ENCODE measurements at places on chromosomes 12 and 14.
A peak's percentile ranks its signal among the peaks of the same experiment; 100 is the strongest.

GRCh38 chr14:73760598-73761586 lies 46.7 kb upstream of the PNMA1 start:
- no peak for ATAC-seq

DNA sequence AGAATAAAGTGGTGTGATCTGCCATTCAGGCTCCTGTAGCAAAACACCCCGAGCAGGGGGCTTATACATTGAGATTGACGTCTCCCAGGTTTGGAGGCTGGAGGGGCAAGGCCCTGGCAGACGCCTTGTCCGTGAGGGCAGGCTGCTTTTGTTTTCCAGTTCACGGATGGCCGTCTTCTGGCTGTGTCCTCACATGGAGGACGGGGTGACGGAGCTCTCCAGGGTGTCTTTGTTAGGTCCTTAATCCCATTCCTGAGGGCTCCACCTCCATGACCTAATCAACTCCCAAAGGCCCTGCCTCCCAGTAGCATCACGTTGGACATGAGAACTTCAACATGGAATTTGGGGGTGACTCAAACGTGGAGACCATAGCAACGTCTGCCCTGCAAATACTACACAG lies 147.7 kb downstream of the KIF26A start:
- no peak for ATAC-seq

DNA sequence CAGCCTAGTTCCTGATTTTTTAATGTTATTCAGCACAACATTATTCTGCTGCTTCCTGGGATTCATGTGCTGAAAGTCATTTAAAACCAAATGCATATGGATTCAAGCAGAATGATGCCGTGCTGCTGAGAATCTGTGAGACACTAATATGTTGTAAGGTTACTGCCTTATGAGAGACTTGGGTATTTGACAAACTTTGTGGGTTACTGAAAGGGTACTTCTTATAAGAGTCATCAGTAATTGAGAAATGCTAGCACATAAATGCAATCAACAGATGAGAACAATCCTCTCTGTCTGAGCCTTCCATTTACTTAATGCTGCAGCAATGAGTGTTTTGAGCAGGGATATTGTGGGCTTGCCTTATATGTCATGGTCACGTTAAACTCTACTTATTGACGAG lies 175.7 kb downstream of the NPAS3 start:
- ATAC-seq = no peak

- ATAC-seq = no peak
These were observed 88.1 kb downstream of the BCL2L14 start for GRCh38 chr12:12158858-12159257.

- no peak for ATAC-seq
These were observed 86.5 kb upstream of the FOXN3 start for GRCh38 chr14:89503431-89503996.

- ATAC-seq = no peak
These were observed 58.3 kb downstream of the TMCC3 start for GRCh38 chr12:94592080-94592479.

DNA sequence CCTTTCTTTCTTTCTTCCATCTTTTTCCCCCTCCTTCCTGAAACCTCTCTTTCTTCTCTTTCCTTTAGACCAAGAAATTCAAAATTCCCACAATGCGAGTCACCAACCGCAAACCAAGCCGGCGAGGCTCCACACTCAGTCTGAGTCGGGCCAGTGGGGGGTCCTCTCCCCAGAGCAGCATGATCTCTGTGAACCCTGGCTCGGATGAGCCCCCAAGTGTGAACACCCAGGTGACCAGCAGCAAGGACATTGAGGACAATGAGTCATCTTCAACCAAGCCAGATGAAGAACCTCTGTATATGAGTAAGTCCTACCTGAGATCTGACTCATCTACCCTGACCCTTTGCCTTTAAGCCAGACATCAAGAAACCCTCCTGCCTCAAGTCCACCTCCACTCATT lies 88.6 kb upstream of the TMEM233 start:
- no peak for ATAC-seq

- no peak for ATAC-seq
These were observed 52.2 kb downstream of the CPM start for GRCh38 chr12:68880660-68881325.

DNA sequence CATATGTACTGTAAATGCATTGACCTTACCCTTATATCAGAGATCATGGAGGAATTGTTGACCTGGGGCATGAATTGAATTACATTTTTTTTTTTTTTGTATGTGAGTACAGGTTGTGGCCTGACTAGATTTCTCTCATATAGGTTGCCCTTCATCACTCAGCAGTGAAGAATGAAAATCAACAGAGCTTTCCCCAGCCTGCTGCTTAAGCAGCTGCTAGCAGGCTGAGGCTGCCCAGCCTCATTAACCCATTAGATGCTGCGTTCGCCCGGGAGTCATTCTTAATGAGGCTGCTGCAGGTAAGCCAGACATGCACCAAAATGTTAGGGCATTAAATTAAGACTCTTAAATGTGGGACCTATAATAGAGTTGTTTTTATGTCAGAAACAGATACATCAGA lies 236.0 kb downstream of the ETNK1 start:
- no peak for ATAC-seq

DNA sequence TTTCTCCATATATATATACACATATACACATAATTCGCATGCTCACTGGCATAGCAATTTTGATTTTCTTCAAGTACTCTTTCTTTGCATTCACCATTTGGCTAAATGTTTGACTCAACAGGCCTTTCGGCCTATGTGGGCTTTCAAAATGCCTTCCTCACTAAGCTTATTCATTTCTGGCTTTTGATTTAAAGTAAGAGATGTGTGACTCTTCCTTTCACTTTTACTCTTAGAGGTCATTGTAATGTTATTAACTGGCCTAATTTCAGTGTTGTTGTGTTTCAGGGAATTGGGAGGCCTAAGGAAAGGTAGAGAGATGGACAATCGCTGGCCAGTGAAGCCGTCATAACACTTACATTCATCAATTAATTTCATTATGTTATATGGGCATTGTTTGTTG lies 14.5 kb upstream of the KLRD1 start:
- ATAC-seq = peak; percentile 63

DNA sequence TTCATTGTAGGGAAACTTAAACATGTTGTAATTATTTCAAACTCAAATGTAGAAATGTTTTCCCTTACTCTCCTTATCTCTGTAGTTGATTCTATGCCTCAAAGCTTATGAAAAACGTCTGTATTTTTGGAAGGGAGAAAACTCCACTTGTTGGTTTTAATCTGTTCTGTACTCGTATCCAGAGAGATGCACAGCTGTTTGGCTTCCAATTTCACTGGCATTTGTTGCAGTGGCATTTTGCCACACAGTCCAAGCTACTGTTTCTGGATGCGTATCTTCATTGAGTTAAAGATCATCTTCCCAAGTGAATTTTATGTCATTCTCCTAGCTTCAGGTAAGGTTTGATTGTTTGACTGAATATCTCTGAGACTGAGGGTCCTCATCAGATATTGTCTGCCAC lies 481.4 kb downstream of the TRHDE start:
- no peak for ATAC-seq

DNA sequence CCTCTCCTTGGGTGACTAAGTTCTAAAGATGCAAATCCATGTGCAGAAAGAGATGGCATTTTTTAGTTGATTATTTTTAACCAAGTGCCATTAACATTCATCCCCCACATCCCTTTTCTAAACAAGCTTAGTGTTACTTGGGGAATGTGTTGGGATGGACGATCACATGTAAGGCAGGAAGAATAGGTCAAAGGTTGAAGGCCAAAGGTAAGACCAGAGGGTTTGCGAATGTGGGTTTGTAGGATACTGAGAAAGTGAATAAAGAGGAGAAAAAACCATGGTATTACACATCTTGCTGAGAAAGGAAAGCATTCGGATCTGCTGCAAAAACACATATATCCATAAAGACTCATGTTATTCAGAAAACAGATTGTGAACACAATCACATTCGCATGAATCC lies 111.6 kb downstream of the GCH1 start:
- ATAC-seq = no peak

- no peak for ATAC-seq
These were observed 10.0 kb upstream of the KRT82 start for GRCh38 chr12:52415870-52416750.

DNA sequence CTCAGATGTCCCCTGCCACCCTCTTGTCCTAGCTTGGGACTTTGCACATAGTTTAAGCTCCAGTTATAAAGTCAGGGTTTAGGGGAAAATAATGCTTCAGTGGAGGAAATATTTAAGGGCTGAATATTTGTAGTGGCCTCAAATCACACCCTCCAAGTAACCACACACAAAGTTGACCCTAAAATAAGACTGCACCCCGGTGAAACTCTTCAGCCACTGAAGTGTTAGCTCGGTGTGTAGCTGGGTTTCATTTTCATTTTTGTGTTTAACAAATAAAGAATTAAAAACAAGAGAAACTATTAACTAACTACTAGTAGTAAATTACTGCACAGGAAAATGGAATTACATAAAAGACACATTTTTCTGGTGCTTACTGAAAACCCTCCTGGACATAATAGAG lies 14.8 kb upstream of the BCL11B start:
- no peak for ATAC-seq

DNA sequence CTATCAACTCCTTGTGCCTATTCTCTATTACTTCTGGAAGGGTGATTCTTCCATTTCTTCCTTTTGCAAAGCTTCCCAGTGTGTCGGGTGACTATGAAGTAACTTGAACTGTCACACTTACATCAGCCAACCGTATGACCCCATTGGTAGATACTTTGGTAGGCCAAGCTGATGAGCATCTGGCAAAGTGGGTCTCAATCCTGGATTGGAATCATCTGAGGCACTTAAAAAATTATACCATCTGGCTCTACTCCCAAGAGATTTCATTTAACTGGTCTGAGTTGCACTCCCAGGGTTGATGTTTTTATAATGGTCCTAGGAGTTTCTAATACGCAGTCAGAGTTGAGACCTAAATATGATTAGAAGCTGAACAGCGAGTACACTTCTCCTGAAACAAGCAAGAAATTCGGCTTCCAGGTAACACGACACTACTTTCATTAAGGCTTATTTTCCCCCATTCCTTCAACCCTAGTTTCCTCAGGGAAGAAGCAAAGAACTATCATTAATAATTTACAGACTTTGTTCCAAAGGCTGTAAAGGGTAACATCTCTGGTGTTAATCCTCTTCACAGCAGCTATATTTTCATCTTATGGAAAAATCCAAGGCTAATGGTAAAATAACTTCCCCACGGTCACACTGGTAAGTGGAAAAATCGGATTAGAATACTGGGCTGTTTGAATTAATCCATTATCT lies 76.8 kb downstream of the PDE6H start:
- no peak for ATAC-seq

GRCh38 chr12:32828120-32828519 lies 68.5 kb downstream of the PKP2 start:
- ATAC-seq = no peak

DNA sequence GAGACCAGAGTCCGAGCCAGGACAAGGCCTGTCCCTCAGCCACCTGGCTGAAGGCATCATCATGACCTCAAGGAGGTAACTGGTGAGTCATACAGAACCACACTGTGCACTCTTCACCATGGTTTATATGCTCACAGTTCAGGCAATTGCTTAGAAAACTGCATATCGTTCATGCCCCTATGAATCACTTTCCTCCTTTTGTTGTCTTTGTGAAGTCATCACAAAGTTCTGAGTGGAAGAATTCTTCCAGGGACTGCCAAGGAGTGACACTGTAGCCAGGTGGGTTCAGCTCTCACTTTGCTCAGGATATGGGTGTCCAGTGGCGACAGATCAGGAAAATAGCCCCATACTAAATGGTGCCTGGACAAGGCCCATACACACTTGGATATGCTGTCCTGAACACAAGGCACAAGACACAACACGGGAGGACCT lies 92.5 kb downstream of the DPF3 start:
- peak; percentile 60 for ATAC-seq

DNA sequence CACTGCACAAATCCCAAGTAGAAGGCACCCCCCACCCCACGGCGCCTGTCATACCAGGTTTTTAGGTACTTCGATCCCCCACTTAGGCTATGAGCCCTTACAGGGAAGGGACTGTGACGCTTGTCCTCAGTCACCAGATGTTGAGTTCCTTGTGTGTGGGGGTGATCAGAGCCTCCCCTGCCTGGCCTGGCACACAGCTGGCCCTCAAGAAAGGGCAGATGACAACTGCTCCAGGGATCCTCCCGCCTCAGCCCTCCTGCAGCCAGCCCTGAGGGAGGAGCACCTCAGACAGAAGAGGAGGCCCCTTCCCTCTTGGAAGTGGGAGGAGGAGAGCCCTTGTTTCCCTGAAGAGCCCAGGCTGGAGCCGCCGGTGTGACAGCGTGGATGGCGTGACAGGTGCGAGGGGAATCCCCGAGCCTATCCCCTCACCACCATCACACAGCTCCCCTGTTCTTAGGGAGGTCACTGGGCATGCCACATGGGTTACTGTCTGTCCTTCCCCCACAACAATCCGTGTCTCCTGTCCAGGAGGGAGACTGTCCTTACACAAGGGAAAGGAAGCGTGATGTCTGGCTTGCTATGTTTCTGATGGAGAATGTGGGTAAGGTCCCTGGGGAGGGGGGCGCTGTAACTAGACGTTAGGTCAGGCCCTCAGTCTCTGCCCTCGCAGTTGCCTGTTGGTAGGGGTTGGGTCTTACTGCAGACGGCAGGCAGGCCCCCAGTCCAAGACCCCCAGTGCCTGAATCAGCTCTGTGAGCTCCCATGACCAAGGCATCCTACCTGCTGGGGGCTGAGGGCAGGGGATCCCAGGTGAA lies 31.4 kb downstream of the P2RX4 start:
- ATAC-seq = no peak

DNA sequence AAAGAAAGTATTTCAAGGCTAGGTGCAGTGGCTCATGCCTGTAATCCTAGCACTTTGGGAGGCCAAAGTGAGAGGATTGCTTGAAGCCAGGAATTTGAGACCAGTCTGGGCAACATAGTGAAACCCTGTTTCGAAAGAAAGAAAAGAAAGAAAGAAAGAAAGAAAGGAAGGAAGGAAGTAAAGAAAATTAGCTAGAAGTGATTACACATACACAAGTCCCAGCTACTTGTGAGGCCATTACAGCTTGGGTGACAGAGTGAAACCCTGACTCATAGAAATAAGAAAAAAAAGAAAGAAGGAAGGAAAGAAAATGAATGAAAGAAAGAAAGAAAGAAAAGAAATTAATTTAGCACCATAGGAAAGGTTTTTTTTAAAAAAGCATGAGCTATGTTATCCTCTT lies 33.3 kb upstream of the PPP1CC start:
- ATAC-seq = peak; percentile 22

- no peak for ATAC-seq
These were observed 2.0 kb downstream of the AQP6 start for GRCh38 chr12:49974677-49975317.
